ENCODE measurements at places on chromosomes 2 and 18. TPM values are rescaled to one million over a fixed set of nuclear protein-coding genes. Genes with fewer than 3 reads are reported as not detected.

The SAG gene
- polyA plus RNA-seq = not detected

The EDAR gene
- polyA plus RNA-seq = not detected

The CMPK2 gene
- 0.66 TPM for polyA plus RNA-seq

The SERPINB8 gene
- 18.4 TPM for polyA plus RNA-seq

The NCKAP5 gene
- 2.1 TPM for polyA plus RNA-seq

The CSRNP3 gene
- polyA plus RNA-seq = 0.18 TPM

The ELAC1 gene
- polyA plus RNA-seq = 4.4 TPM

The CD302 gene
- polyA plus RNA-seq = 4.0 TPM

The RAD51AP2 gene
- polyA plus RNA-seq = not detected

The RFTN2 gene
- 0.16 TPM for polyA plus RNA-seq

The YES1 gene
- 15.8 TPM for polyA plus RNA-seq

The SP140 gene
- 0.29 TPM for polyA plus RNA-seq

The ALPI gene
- not detected for polyA plus RNA-seq

The NIF3L1 gene
- polyA plus RNA-seq = 51.3 TPM

The EMILIN1 gene
- polyA plus RNA-seq = 43.4 TPM

The KIF5C gene
- 0.17 TPM for polyA plus RNA-seq

The EPB41L3 gene
- 6.5 TPM for polyA plus RNA-seq

The IL36G gene
- not detected for polyA plus RNA-seq

The WDR35 gene
- 5.1 TPM for polyA plus RNA-seq

The PRSS56 gene
- not detected for polyA plus RNA-seq

The ADRA2B gene
- polyA plus RNA-seq = not detected

The GMCL1 gene
- polyA plus RNA-seq = 2.1 TPM

The KCNE4 gene
- polyA plus RNA-seq = 16.6 TPM

The ICOS gene
- polyA plus RNA-seq = not detected

The OSBPL1A gene
- polyA plus RNA-seq = 20.1 TPM

The DCDC2C gene
- not detected for polyA plus RNA-seq

The FBXO41 gene
- polyA plus RNA-seq = 1.9 TPM

The MDH1B gene
- polyA plus RNA-seq = 0.76 TPM

The CCDC68 gene
- polyA plus RNA-seq = 0.34 TPM

The CD226 gene
- polyA plus RNA-seq = 0.53 TPM

The CXCR2 gene
- polyA plus RNA-seq = not detected

The TUBA3E gene
- not detected for polyA plus RNA-seq

The TMEM169 gene
- polyA plus RNA-seq = 0.10 TPM

The TGFA gene
- 0.06 TPM for polyA plus RNA-seq

The DNMT3A gene
- polyA plus RNA-seq = 2.6 TPM

The COL4A4 gene
- polyA plus RNA-seq = 0.33 TPM

The CCL20 gene
- not detected for polyA plus RNA-seq

The LCT gene
- not detected for polyA plus RNA-seq

The CHAC2 gene
- polyA plus RNA-seq = 0.98 TPM

The LANCL1 gene
- 76.4 TPM for polyA plus RNA-seq

The MARCO gene
- not detected for polyA plus RNA-seq

The MAP3K19 gene
- not detected for polyA plus RNA-seq

The ASIC4 gene
- polyA plus RNA-seq = 0.04 TPM

The CROCC2 gene
- not detected for polyA plus RNA-seq

All from BJ (cell line).